ENCODE measurements at places on chromosomes 7 and 10.

- DNase-seq, result no peak
These were observed 9.7 kb downstream of the ABCA13 start for GRCh38 chr7:48180981-48181380.

GRCh38 chr7:150722431-150722931 lies 6.1 kb downstream of the GIMAP1 start:
- no peak for DNase-seq

GRCh38 chr10:48253970-48254657 lies 20.4 kb downstream of the FRMPD2 start:
- DNase-seq, result no peak

- DNase-seq, result no peak
These were observed 162.8 kb upstream of the SEMA3C start for GRCh38 chr7:81081616-81082015.

- DNase-seq, result no peak
These were observed 53.8 kb downstream of the PANK1 start for GRCh38 chr10:89591111-89591795.

GRCh38 chr7:15011289-15011688 lies 108.7 kb upstream of the DGKB start:
- DNase-seq, result no peak

- no peak for DNase-seq
These were observed 5.1 kb upstream of the LRRC27 start for GRCh38 chr10:132326925-132327324.

Measured in T-helper 17 cell (primary cell).